ENCODE measurements at places on chromosomes 5 and 9.
A peak's percentile ranks its signal among the peaks of the same experiment; 100 is the strongest.

DNA sequence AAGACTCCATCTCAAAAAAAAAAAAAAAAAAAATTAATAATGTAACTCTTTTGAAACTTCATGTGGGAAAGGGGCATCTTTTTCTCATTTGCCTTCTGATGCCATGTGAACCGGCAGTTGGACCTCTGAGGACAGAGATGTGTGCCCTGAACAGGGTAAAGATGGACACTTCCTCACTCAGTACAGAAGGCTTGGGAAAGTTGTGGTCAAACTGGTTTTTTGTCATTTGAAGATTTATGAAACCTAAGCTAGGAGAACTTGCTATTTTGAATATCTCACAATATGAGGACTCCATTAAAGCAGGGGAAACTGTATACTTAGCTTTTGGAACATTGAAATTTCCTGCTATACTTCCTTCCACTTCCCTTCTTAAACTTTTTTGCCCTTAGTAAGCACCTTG lies 147.5 kb upstream of the ALDH1B1 start:
- DNase-seq = no peak

- DNase-seq = no peak
Measured at GRCh38 chr5:134046801-134047686, 42.3 kb upstream of the VDAC1 start.

GRCh38 chr9:2231829-2232228 lies 216.7 kb downstream of the SMARCA2 start:
- DNase-seq = no peak

DNA sequence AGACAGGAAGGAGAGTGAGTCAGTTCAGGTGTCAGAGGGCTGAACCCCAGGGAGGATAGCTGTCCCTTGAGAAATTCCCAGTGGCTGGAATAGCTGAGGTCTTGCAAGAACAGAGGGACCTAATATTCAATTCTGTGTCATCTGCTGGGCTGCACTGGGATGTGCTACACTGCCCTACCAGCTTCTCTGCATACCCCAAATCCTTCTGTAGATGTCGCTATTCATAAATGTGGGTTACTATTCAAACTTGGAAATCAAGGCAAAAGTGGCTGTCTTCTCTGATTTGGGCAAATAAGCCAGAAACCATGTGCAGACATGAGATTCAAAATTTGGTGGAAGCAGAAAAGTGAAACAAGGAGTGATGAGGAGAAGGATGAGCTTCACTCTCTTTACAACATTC lies 16.3 kb downstream of the TNFSF8 start:
- no peak for DNase-seq

GRCh38 chr5:151667083-151667482 lies 19.6 kb downstream of the SPARC start:
- no peak for DNase-seq

DNA sequence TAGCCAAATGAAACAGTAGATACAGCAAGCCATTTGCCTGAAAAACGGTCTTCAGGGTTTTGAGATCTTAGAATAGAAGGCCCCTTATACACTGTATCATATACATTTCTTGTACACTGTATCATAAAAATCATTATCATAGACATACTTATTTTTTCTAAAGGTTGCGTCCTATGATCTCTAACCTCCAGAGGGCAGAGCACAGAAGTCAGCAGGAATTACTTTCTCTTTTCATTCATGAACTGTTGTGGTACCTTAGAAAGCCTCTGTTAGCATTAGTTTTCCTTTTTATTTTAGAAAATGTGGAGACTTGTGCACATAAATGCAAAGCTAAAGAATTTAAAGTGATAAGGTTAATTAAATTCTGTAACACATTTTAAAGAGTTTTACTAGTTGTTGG lies 115.4 kb downstream of the OXCT1 start:
- no peak for DNase-seq

DNA sequence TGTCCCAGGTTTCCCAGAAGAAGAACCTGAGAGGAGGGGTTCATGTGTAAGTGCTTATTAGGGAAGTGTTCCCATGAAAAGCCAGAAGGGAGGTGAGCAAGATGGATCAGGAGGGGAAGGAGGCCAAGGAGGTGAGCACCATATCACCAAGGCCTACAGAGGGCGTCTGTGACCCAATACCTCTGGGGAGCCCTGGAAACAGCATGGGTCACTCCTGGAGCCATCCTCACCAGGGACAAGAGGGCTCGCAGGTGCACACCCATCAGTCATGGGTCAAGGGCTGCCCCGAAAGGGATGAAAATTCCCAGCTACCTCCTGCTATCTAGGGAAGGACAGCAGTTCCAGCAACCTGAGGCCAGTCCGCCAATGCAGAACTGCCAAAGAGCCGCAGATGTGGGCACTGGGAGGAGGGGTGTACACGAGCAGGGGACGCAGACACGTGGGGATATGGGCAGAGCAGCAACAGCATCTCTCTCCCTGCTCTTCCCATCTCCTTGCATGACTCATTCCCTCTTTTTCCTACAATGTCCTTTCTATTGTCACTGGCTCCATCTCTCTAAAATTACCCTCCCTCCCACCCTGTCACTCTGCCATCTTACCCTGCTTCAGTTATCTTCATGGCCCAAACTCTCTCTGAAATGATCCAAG lies 167.6 kb upstream of the FSTL4 start:
- no peak for DNase-seq

DNA sequence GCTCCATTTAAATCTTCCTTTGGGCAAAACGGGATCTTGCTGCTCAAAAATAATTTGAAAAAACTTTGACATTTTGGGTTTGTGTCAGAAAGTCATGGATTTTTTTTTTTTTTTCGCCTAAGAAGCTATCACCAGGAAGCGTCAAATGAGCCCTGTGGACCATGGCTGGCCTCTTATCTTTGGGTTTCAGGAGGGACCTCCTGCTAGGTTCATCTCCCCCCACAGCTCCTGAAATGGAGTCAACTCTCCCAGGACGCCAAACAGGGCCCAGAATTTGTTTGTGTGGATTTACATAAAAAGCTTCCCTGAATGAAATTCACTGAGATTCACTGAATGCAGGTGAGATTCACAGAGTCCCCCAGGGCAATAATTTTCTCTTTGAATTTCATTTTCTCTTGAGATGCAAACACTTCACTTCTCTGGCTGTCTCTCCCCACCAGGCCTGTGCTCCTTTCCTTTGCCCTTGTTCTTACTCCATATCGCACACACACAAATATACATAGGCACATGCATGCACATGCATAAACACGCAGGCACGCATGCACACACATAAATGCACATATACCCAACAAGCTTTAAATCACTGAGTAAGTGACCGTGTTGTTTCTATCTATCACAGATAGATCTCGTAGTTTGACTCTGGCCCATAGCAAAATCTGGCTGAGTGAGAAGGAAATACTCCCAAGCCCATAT lies 55.3 kb upstream of the GALNT10 start:
- DNase-seq = no peak

GRCh38 chr5:98839469-98840383 lies 66.3 kb downstream of the RGMB start:
- no peak for DNase-seq

GRCh38 chr5:165457859-165458481 lies 1952.6 kb downstream of the MAT2B start:
- no peak for DNase-seq

- no peak for DNase-seq
Measured at GRCh38 chr9:31140316-31140715, 1244.1 kb upstream of the ACO1 start.

- DNase-seq = no peak
Measured at GRCh38 chr5:55316837-55317236, 9.0 kb downstream of the MTREX start.

- DNase-seq = peak; percentile 17
Measured at GRCh38 chr9:96169484-96169883, 132.5 kb downstream of the HSD17B3 start.

- no peak for DNase-seq
Measured at GRCh38 chr5:6773342-6774035, 60.3 kb downstream of the TENT4A start.

DNA sequence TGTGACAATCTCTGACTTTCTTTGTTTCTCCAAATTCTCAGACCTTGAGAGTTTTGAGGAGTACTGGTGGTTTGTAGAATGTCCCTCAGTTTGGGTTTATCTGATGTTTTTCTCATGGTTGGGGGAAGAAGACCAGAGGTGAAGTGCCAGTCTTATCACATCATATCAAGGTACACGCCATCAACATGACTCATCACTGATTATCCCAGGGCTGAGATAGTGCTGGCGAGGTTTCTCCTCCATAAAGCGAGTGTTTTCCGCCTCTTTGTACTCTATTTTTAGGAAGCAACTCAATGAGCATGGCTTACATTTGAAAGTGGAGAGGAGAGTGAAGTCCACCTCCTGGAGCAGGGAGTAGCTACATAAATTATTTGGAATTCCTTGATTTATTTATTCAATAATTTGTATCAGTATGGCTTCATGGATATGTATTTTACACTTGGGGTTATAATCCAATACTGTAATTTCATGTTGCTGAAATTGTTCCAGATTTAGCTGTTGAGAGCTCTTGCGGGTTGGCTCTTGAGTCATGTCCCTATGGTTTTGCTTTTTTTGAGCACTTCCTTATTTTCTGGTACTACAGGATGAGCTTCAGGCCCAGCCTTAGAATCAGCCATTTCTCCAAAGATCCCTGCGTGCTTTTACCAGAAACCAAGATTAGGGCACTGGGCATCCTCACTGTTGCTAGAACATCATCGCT lies 23.9 kb downstream of the DCANP1 start:
- no peak for DNase-seq

GRCh38 chr5:93621327-93621798 lies 38.3 kb downstream of the NR2F1 start:
- DNase-seq = peak; percentile 77

DNA sequence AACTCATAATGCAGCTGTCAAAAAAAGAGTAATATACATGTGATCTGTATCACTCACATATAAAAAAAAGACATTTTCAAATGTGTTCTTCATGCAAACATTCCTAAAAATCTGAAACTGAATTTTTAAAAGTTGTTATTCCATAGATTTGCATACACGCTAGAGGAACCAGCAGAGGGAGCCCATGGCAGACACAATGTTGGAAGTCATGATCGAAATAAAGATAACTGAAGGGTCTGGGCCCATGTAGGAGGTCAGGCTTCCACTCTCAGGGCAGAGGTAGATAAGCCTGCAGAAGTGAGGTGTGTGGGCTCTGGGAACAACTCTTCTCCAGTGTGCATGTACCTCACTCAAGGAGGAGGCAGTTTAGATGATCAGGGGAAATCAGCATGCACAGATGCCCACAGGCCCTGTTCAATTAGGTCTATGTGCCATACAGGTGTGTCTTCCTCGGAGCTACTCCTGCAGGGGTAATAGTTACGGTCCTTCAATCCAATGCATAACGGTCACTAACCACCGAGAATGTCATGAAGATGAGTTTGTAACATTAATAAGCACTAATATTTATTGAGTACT lies 208.6 kb downstream of the EPB41L4A start:
- no peak for DNase-seq

- DNase-seq = no peak
Measured at GRCh38 chr5:13930541-13931171, 13.8 kb downstream of the DNAH5 start.

DNA sequence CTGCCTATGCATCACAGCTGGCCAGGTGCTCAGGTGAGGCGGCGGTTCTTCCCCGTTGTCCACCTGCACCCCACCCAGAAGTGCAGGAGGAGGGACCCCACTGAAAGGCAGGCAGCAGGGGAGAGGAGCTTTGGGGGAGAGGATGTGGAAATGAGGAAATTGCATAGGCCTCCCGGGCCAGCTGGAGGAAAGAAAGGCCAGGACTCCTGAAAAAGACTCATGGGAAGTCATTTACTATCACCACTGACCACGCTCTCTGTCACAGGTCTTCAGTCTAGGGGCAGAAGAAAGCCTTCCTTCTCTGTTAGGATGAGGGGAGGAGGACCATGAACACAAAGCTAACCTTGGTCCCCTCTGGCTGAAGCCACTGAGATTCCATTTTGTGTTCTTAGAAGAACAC lies 28.1 kb downstream of the KCNMB1 start:
- no peak for DNase-seq

DNA sequence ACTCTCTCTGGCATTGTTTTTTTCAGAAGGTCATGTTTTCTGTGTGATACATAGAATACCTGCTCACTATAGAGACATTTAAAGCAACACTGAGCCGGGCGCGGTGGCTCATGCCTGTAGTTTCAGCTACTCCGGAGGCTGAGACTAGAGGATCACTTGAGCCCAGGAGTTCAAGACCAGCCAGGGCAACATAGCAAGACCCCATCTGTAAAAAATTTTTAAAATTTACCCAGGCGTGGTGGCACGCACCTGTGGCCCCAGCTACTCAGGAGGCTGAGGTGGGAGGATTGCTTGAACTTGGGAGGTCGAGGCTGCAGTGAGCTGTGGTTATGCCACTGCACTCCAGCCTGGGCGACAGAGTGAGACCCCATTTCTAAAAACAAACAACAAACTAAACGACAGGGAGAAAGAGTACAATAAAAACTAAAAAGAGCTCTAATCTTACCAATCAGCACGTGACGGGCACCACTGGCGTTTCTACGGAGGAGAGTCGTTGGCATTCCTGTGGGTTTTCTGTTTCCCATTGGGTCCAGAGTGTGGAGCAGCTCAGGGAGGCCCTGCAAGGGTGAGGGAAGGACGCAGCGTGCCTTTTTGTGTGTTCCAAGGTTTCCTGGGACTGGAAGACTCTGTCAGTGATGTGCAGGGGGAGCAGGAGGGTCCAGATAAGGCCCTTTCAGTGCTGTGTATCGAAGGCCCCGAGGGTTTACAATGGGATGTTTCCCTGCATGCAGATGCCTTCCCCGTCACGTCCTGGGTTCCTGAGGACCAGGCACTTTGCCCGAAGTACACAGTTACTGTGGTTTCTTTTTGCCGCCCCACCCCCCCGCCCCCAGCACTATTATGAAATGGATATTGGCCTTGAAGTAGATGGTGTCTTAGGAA lies 7.2 kb upstream of the RNU6ATAC start:
- no peak for DNase-seq

DNA sequence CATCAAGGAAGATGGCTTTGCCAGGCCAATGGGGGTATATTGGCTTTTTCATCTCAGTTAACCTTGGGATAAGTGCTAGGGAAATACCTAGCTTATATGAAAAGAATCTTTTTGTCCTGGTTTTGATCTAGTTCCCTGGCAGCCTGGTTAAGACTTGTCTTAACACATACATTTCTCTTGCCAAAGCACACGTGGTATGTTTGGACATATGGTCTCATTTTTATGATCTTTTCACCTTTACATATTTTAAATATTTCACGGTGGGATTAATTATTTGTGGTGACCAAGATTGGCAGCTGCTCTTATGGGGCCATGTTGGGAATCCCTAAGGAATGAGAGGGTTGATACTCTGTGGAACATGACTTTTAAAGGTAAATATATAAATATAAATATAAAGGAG lies 312.5 kb downstream of the NPR3 start:
- DNase-seq = no peak
